ENCODE measurements at places on chromosomes 1 and 21. TPM values are rescaled to one million over a fixed set of nuclear protein-coding genes. Genes with fewer than 3 reads are reported as not detected.

- DNase-seq = peak; percentile 67
Observed at GRCh38 chr1:202505356-202505755, 156.9 kb downstream of the PPP1R12B start.

DNA sequence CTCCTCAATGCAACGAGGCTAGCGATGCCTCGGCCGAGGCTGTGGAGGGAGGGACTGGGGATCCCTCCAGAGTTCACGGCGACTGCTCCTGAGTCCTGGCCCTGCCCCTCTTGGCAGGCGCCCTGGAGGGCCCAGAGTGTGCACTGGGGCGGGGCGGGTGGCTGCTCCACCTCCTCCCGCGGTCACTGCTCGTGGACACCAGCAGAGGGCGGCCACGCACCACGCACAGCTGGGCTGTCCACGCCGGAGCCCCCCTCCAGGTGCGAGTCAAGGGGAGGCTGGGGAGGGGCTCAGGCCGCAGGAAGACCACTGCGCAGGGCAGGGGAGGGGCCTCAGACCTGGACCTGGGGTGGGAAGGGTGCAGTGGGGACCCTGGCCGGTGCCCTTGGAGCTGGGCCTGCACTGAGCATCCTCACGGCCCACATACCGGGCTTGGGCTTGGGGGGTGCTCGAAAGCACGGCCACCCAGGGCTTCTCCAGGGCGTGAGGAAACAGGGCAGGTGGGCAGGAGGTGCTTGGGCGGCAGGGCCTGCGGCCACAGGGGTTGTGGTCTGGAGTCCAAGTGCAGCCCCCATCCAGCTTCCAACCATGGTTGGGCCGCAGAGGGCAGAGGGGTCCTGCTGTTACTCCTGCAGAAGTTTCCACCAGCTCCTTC lies 20.6 kb upstream of the TTC34 start:
- DNase-seq = no peak

The STYXL2 gene
- total RNA-seq = 2.6 TPM

GRCh38 chr1:171901245-171901644 lies 59.9 kb downstream of the DNM3 start:
- peak; percentile 23 for DNase-seq

The LCE2A gene
- not detected for total RNA-seq

The ZMYM4 gene
- total RNA-seq = 41.7 TPM

DNA sequence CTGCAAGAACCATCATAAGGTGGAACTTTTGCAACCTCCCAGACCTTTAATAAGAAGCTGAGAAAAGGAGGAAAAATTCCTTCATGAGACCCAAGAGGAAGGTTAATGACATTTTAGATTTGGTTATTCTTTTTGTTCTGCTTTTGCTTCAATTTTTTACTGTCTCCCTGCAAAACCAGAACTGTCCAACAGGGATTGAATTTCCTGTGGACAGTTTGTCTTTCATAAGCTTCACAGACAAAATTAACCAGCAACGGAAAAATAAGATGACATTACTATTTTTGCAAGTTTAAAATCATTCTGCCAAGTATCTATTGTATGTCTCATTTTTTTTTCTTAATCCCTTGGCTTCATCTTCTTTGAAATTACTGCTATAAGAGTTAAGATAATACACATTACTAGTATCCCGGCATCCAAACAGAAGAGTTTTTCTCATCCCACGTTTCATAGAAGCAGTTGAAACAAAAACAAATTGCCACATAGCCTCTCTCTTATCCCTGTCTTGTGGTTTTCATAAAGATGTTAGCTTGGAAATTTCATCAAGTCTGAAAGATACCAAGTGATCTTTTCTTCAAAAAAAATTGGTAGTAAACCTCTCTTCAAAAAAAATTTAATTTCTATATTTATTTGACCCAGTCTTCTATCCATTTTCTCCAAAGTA lies 465.3 kb upstream of the PTBP2 start:
- DNase-seq = peak; percentile 19

The SPRR2B gene
- total RNA-seq = not detected

The FCRL2 gene
- not detected for total RNA-seq

The LY9 gene
- total RNA-seq = not detected

DNA sequence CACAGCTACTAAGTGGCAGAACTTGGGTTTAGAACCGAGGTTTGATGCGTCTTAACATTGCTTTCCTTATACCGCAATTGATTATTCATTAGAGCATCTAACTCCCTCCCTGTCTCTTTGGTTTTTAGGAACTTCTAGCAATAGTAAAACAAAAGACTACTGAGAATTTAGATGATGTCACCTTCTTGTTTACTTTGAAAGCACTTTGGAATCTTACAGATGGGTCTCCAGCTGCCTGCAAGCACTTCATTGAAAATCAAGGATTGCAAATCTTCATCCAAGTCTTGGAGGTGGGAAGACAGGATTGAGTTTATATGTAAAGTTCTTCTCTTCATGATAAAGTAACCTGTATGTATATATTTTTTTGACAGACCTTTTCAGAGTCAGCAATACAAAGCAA lies 35.0 kb downstream of the ZYG11A start:
- no peak for DNase-seq

DNA sequence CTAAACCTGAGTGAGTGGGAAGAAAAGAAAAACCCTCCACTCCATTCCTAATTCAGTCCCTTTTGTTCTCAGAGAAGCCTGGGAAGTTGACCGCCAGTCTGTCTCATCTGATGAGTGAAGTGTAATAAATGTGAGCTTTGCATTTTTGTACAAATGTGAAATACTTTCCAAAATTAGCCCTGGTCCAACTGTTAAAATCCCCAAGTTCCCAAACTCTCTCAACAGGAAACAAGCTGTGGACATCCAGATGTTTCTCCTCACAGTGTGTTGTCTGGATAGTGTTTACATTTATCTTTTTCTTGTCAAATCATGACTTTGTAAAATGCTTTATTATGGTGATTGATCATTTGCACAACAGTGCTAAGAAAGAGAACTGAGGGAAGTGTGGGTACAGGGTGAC lies 145.1 kb downstream of the TM2D1 start:
- DNase-seq = no peak

DNA sequence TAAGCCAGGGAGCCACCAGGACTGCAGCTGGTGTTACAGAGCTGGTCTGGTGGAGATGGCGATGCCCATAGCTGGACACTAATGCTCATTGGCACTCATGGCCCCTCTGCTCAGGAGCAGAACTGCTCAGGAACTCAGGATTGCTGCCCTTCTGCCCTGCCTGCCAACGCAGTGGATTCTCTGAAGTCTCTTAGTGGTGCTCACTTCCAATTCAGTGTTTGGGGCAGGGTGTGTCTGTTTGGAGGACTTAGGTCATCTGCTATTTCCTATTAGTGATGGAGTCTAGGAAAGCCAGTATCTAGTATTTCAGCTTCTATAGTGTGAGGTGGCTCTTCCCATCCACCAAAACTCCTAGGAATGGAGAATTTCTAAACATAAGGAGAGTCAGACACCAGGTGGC lies 29.1 kb downstream of the S100A10 start:
- DNase-seq = no peak

The AUNIP gene
- 9.7 TPM for total RNA-seq

GRCh38 chr21:38925923-38926322 lies 120.2 kb downstream of the ETS2 start:
- DNase-seq = peak; percentile 87

GRCh38 chr1:212607913-212608391 lies 609 bp upstream of the ATF3 start:
- no peak for DNase-seq

- DNase-seq = no peak
Observed at GRCh38 chr1:32242341-32242851, 4.6 kb upstream of the FAM167B start.

GRCh38 chr21:32189688-32190483 lies 89.0 kb downstream of the MIS18A start:
- DNase-seq = no peak

DNA sequence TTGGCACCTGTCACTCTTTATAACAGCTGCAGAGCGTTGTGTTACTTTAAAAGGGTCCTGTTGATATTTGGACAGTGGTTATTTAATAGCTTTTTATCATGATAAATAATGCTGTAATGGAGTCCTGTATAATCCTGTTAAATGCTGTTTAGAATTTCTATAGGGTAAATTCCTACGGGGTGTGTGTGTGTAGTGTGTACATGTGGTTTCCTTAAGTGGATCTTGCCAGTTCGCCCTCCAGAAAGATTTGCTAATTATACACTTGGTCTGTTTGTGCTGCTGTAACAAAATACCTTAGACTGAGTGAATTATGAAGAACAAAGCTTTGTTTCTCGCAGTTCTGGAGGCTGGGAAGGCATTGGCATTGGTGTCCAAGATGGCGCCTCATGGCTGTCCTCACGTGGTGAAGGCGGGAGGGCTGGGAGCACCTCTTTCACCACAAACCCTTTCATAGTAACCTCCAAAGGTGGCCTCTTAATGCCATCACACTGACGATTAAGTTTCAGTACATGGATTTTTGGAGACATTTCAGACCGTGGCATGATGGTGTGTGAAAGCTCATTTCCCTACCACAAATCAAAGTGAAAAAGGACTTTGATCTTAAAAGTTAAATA lies 11.2 kb downstream of the PRMT2 start:
- DNase-seq = no peak

DNA sequence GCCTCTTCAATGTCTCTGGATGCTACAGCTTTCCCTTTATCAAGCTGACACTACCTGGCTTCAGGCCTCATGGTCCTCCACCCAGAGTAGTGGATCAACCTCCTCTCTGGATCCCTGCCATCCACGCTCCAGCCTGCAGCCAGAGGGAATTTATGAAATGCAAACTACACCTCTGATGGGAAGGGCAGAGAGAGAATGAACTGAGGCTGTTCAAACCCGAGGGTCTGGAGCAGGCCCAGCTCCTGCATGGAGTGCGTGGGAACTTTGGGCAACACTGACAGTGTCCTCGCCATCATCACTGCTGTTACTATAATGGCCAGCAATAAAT lies 157.8 kb downstream of the TRABD2B start:
- DNase-seq = no peak

The PRAMEF11 gene
- not detected for total RNA-seq

GRCh38 chr21:35138665-35139381 lies 89.7 kb upstream of the RUNX1 start:
- peak; percentile 99 for DNase-seq

GRCh38 chr1:218994615-218995014 lies 179.1 kb upstream of the LYPLAL1 start:
- DNase-seq = no peak

- DNase-seq = no peak
Observed at GRCh38 chr1:5370311-5370710, 621.9 kb downstream of the NPHP4 start.

GRCh38 chr1:168863772-168864171 lies 134.8 kb upstream of the DPT start:
- DNase-seq = no peak

The ENSA gene
- total RNA-seq = 116 TPM

The RAP1A gene
- total RNA-seq = 19.9 TPM

DNA sequence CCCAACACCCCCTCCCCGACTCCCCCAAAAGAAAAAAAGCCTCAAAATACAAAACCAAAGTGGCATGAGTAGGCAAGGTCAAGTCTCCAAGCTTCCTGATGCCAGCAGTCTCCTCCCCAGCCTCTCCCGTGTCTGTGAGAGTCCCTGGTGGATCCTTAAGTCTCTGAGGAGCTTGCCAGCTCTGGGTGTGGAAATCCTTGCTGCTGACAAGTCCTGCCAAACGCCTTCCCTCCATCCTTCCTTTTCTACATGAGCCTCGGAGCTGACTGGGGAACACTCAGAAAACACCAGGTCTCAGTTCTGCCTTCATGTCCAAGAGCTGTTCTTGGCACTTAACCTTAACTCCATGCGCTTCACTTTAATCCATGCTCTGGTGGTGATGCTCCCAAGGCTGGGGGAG lies 3.7 kb upstream of the ETV3L start:
- no peak for DNase-seq

- no peak for DNase-seq
Observed at GRCh38 chr1:113875714-113876113, 4.2 kb upstream of the PTPN22 start.

The SYNC gene
- 55.2 TPM for total RNA-seq

The IGSF3 gene
- 0.98 TPM for total RNA-seq

- no peak for DNase-seq
Observed at GRCh38 chr1:38758820-38759219, 100.8 kb downstream of the RRAGC start.

GRCh38 chr1:206135248-206135647 lies 18.1 kb upstream of the AVPR1B start:
- no peak for DNase-seq

The FAM163A gene
- not detected for total RNA-seq

DNA sequence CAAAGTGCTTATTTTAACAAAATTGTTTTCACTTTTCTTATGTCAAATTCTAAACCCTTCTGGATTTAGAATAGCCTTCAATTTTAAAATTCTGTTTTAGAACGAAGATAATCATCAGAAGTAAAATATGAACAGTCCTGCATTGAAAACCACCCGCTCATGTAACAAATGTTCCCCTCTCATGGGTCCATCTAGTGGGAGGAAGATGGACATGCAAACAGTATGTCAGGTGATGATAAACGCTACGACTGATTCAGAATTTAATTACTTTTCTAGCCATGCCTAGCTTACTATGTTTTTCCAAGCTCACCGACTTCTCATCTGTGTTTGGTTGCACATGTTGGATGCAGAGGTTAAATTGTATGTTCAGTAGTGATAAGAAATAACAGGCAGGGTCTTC lies 23.5 kb downstream of the SOD1 start:
- no peak for DNase-seq

DNA sequence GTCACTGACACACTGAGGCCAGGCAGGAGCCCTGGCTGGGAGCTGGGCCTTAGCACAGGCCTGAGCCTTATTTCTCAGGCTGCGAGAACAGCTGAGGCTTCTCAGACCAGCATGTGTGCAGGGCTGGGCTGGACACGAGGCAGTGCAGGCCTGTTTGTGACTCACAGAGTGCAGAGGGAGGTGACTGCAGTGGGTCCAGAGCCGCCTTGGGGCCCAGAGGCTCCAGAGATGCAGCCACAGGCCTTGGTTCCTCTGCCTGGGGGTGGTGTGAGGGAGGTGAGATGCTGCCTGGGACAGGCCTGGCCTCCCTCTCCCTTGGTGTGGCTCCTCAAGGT lies 61.2 kb upstream of the ETV3 start:
- peak; percentile 17 for DNase-seq

The SELP gene
- not detected for total RNA-seq

- no peak for DNase-seq
Observed at GRCh38 chr1:198253259-198253658, 96.5 kb downstream of the NEK7 start.
